SW480 (cell line): ENCODE measurements at places on chromosomes 1 and 21.

DNA sequence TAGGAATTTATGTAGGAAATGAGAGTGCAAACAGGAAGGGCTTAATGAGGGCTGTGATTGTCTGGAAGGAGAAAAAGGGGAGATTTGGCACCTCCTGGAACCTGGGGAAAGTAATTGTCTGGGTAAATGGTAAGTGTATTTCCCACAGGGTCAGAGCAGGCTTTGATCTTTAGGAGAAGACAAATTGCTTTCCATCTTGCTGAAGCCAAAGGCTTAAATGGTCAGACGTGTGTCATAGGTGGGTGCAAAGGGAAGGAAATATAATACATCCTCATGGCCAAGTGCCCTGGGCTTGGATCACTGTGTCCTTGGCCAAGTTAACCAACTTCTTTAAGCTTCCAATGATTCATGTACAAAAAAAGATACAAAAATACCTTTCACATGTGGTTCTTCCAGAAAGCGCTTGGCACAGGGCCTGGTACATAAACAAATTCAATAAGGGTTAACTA is 1.3 kb upstream of the DUSP23 start:
- no peak for DNase-seq

- DNase-seq = no peak
Measured at GRCh38 chr1:157910270-157910669, 68.7 kb upstream of the CD5L start.

GRCh38 chr21:35556536-35556935 is 503.8 kb downstream of the SETD4 start:
- no peak for DNase-seq

DNA sequence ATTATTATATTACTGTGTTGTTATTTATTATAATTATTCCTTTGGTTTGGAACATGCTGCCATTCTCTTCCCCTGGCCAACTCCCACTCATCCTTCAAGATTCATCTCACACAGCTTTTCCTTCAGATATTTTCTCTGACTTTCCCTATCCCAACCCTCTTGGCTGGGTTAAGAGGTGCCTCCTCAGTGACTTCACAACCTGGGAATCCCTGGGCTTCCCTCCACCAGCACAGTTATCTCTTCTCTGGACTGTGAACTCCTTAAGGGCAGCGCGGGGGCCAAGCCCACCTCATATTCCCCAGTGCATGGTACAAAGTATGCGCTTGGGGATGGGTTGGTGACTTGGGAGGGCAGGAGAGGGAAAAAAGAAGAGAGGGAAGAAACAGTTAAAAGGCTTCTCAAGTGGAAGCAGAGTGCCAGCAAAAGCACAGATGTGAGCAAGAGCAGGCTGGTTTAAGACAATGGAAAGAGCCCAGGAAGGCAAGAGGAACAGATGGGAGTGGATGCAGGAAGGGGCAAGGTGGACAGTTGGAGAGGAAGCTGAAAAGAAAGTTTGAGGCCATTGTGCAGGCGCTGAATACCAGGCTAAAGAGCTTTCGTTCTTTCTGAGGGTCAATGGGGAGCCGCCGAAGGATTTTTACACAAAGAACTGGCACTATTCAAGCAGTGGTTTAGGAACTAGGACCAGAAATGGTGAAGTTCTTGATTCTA is 132.3 kb downstream of the BEND5 start:
- no peak for DNase-seq

- peak; percentile 98 for DNase-seq
Measured at GRCh38 chr1:209747580-209748262, 8.1 kb upstream of the TRAF3IP3 start.

GRCh38 chr1:109927911-109928321 is 17.3 kb downstream of the CSF1 start:
- no peak for DNase-seq

GRCh38 chr1:152515434-152515783 is 1.1 kb downstream of the CRCT1 start:
- peak; percentile 31 for DNase-seq

DNA sequence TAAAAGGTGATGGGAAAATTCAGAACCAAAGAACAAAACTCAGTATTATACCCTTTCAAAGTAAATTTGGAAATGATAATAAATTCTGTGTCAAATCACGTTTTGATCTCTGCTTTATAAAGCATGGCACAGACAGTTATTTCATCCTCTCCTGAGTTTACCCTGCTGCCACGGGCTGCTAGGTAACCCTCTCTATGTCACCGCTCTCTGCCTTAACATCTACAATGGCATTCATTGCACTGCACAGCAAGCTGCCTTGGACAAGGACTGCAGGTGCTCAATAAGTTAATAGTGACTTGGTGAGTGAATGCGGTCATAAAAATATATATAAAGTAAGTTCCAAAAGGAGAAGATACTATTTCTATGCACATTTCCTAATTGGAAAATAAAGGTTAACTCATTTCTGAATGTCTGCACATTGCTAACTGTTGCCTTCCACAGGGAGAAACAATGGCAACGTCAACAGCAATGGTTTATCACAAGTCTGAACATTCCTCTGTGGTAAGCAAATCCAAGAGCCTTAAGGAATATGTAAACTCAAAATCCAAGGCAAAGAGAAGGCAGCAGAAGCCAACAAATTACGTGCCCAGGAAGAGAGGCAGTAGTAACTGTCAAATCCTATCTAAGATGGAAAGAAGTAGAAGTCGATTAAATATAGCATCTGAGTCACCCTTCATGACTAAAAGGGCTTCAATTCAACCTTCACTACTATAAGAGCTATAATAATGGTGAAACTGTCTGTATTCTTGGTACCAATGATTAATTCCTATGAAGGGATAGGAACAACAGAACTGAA is 19.4 kb downstream of the FYB2 start:
- no peak for DNase-seq

DNA sequence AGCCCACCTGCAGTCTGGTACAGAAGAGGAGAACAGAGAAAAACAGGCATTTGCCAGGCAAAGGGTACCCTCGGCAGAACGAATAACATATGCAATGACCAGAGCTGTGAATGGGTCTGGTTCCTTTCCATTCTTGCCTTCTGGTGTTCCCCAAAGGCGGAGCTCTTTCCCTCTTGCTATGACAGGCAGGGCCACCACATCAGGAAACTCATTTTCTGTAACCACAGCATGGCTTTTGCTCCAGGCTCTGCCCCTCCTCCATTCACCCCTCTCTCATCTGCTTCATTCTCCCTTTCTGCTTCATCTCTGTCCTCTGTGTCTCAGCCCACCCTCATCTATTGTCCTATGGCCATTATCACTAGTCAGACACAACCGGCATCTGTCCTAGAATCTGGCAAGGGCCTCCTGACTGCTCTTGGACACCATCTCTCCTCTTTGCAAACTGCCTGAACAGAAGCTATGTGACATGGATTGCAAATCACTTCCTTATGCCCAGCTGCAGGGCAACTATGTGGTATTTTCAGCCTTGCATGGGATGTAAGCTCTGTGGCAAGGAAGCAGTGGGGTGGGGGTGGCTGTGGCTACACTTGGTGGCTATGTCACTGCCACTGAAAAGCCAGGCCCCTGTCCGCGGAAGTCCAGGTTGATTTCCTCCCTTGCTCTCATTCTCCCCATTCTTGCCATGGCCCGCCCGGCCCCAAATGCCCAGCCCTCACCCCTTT is 78.8 kb upstream of the ABCD3 start:
- peak; percentile 50 for DNase-seq

DNA sequence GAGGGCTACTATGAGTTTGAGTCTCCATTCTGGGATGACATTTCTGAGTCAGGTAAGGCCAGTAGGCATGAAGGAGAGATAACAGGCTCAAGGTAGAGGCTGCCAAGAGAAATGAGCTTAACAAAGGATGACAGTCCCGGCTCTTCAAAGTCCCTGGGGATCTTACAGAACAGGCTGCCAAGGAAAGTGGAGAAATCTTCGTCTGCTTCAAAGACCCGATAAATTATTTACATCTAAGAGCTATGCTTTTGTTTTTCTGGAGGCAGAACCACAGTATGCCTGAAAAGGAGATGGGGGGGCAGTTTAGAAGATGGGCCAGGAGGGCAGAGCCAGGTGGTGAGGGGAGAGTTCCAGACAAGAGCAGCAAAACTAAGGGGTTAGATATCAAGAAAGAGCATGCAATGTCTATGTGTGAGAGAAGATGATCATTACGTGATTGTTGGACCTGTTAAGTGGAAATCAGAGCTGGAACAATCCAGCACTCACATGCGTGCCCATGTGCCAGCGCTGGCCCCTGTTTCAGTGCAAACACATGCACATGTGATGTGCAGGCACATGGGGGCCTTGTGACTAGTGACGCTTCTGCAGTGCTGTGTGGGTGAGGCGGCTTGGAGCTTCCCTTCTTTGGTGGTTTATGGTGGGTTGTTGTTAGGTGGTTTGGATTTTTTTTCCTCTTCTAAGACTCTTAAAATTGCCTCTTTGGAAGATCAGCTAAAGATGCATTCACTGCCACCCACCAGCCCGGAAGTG is 25.7 kb downstream of the CAMK1G start:
- no peak for DNase-seq

- no peak for DNase-seq
Measured at GRCh38 chr1:31936981-31937299, 1.2 kb downstream of the PTP4A2 start.

DNA sequence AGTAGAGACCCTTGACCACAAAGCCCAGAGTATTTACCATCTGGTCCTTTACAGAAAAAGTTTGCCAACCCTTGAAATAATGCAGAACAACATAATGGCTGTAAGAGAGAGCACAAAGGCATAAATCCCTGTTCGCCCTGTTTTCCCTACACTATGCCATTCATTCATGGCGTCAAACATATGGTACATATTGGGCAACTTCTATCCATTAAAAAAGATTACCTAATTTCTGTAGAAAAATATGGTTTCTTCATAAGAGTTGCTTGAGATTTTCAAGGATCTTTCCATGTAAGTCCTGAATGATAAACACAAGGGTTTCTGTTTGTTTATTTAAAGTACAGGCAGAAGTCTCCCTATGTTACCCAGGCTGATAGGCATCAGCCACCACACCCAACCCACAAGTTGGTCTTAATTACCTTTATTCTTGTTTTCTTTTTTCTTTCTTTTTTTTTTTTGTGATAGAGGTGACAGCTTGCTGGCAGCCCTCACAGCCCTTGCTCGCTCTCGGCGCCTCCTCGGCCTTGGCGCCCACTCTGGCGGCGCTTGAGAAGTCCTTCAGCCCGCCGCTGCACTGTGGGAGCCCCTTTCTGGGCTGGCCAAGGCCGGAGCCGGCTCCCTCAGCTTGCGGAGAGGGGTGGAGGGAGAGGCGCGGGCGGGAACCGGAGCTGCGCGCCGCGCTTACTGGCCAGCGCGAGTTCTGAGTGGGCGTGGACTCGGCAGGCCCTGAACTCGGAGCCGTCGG is 68.3 kb upstream of the NR5A2 start:
- DNase-seq = no peak

DNA sequence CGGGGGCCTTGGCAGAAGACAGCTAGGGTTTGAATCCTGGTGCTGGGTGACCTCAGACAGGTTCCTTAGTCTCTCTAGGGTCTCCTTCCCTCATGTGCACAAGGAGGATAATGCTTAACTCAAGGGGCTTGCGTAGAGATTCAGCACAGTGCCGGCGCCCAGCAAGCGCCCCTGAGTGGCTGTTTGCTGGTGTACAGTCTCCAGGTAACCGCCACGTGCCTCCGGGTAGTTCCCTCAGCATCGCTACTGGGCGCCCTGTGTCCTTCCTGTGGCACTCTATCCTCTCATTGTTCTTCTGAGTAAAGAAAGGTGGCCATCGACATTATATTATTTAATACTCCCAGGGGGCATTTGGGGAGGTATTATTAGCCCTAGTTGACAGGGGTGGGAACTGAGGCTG is 80.9 kb downstream of the NENF start:
- peak; percentile 18 for DNase-seq

- peak; percentile 66 for DNase-seq
Measured at GRCh38 chr1:216750031-216750627, 26.9 kb upstream of the ESRRG start.

DNA sequence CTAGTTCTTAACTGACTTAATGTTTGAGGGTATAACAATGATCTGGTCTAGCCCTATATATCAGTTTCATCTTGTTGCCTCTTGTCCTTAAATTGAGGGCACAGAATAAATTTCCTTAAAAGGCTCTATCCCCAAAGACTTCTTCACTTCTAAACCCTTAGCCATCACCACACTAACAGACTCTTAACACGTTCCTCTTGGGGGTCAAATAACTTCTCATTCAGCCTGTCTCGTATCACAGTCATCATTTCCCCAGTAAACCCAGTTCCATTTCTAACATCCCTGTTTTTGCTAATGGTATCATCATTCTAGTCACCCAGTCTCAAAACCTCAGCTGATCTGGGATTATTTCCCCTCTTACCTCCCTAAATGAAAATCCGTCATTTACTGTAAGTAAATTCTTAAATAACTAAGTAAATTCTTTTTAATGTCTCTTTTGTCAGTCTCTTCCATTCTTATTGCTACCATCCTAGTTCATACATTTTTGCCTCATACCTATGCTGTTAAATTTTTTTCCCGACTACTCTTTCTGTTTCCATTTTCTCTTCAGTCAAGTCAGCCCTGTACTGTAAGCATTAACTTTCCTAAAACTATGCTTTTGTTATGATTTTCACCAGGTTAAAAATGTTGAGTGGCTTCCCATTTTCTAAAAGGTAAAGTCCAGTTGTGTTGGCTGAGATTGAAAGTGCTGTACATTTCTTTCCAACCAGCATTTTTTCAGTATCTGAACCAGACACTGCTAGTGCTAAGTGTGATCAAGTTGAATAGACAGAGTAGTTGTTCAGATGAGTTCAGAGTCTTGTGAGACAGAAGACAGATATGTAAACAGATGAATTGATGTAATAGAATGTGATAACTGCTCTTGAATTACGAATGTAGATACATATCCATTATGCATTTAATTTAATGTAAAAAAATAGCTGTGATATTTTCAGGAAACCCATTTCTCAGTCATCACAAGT is 6.9 kb downstream of the CTTNBP2NL start:
- DNase-seq = no peak

DNA sequence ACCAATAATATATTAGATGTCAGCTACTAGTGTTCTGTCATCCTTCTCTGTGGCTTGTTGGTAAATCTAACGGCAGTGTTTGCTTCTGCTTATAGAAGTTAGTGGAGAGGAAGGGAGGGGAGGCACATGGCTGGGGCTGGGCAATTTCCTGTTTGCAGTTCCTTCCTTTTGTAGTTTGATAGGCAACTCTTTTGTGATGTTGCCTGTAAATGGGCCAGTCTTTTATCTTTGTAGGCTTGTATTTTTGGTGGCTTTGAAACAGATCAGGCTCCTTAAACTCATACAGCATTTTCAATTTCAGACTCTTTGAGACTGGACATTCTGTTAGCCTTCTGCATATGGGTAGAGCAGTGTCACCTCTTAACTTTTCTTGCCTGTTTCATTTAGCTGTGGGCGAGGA is 48.1 kb downstream of the CDC14A start:
- DNase-seq = peak; percentile 8

- DNase-seq = no peak
Measured at GRCh38 chr1:20153000-20153418, 13.9 kb downstream of the PLA2G2F start.

- DNase-seq = peak; percentile 86
Measured at GRCh38 chr1:197915862-197916499, 1.2 kb upstream of the LHX9 start.

- no peak for DNase-seq
Measured at GRCh38 chr1:91684481-91685196, 184.0 kb downstream of the CDC7 start.

DNA sequence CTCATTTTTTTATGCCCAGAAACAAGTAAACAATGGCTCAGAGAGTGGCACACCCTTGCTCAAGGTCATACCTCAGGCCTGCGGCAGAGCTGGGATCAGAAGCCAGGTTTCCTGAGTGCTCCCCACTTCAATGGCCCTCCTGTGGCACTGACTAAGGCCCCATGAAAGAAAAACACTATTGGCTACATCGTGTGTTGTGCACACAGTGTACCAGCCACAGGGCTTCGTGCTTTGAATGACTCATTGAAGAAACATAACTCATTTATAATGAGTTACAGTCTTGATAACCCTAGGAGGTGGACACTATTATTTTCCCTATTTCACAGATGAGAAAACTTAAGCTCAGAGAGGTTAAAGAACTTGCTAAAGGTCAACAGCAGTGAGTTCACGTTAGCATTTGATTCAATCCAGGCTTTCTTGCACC is 91.2 kb downstream of the TRABD2B start:
- DNase-seq = peak; percentile 88
